Inflammatory macrophage (primary cell): ENCODE measurements at places on chromosomes 11 and 22.

- no peak for DNase-seq
Measured at GRCh38 chr11:117580866-117581265, 216.2 kb downstream of the DSCAML1 start.

- DNase-seq, result no peak
Measured at GRCh38 chr11:74493791-74494630, 487 bp upstream of the LIPT2 start.

DNA sequence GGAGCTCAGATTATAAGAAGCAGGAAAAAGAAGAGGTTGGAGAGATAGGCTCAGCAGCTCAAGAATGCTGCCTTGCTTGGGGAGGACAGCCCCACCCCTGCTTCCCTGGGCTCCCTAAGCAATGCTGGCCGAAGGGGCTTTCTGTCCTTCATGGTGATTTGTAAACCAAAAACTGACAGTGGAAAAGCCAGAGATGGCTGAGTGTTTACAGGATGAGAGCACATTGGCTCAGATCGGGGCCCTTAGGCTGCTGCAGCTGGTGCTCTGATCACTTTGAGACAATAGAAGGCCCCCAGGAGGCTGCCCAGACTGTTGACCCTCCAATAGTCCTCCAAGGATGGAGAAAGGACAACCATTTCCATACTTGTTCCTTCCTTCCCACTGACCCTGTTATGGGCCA is 28.8 kb upstream of the AMOTL1 start:
- no peak for DNase-seq

DNA sequence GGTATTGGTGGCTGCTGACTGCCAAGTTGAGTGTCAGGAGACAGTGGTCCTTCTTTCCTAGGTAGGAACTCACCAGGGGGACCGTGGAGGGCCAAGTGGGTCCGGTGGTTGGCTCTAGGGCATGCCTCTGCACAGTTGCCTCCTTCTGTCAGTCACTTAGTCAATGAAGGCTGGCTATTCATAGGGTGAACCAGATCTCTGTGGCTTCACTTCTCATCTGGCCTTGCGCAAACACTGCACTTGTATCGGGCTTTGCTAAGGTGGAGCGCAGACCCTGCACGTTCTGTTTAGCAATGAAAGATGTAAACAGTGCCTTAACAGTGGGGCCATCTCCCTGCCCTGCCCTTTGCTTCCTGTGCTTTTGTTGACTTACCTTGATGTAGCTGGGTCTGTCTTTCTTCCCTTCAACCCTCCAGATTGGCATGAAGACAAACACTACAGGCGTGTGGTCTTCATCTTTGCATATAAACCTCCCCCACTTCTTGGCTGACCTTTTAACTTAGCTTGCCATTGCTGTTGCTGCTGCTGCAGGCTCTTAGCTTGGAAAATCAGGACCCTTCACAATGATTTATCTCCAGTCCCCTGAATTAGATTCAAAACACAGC is 6.7 kb upstream of the SORL1-AS1 start:
- no peak for DNase-seq

GRCh38 chr11:19800714-19801519 is 88.3 kb downstream of the NAV2 start:
- no peak for DNase-seq

GRCh38 chr11:22337596-22338485 is at the start of gene SLC17A6:
TSS of gene SLC17A6 (plus strand) at chr11:22338381. CDS start at chr11:22338534, 153 bp downstream.
- DNase-seq, result peak; percentile 22

- no peak for DNase-seq
Measured at GRCh38 chr11:12692229-12693075, 18.2 kb downstream of the TEAD1 start.

DNA sequence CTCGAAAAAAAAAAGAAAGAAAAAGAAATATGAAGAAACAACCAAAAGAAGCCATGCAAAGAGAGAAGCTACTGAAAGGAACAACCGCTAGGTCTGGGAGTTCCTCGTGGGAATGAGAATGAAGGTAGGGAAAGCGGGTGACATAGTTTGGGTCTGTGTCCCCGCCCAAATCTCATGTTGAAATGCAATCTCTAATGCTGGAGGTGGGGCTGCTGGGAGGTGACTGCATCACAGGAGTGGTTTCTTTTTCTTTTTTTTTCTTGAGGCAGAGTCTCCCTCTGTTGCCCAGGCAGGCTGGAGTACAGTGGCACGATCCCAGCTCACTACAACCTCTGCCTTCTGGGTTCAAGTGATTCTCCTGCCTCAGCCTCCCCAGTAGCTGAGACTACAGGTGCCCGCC is 9.7 kb upstream of the TXN2 start:
- DNase-seq, result no peak

GRCh38 chr11:126711977-126712625 is 288.5 kb downstream of the KIRREL3 start:
- no peak for DNase-seq

DNA sequence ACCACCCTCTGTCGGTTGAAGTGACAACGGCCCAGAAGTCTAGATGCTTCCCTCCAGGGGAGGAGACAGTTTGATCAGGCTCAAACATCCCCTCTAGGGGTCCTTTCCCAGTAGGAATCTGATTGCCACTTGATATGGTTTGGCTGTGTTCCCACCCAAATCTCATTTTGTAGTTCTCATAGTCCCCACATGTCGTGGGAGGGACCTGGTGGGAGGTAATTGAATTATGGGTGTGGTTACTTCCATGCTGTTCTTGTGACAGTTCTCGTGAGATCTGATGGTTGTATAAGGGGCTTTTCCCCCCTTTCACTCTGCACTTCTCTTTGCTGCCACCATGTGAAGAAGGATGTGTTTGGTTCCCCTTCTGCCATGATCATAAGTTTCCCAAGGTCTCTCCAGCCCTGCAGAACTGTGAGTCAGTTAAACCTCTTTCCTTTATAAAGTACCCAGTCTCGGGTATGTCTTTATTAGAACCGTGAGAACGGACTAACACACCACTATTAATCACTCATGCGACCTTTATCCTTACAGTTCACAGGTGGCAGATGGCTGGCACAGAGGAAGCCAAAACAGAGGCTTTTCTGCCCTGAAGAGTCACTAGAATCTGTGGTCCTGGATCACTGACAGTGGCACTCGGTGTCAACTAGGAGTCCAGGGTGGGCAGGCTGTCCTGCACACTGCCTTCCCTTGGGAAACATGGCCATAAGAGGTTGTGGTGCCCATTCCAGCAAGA is 21.6 kb downstream of the ASPHD2 start:
- peak; percentile 14 for DNase-seq

- DNase-seq, result no peak
Measured at GRCh38 chr11:61626580-61627380, 45.9 kb upstream of the SYT7 start.

GRCh38 chr11:34395916-34396550 is 38.2 kb upstream of the ABTB2 start:
- DNase-seq, result no peak

DNA sequence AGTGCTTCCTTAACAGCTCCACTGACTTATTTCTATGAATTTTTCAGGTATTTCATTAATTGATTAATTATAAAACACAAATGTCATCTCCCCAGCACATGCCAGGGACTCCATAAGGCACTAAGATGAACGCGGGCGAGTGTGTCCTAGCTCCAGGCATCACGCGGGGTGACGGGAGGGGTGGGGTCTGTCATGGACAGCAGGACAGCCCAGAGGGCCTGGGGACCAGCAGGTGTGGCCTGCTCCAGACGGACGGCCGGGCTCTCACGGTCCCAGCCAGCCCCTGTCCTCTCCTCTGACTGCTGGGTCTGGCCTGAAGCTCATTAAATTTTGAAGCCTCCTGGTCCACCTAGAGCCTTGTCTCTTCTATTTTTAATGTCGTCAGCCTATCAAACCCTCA is 531.1 kb downstream of the BRD1 start:
- DNase-seq, result no peak

- DNase-seq, result no peak
Measured at GRCh38 chr11:69881467-69882269, 62.5 kb upstream of the FGF3 start.

- DNase-seq, result no peak
Measured at GRCh38 chr11:68004551-68005335, 846 bp upstream of the UNC93B1 start.

DNA sequence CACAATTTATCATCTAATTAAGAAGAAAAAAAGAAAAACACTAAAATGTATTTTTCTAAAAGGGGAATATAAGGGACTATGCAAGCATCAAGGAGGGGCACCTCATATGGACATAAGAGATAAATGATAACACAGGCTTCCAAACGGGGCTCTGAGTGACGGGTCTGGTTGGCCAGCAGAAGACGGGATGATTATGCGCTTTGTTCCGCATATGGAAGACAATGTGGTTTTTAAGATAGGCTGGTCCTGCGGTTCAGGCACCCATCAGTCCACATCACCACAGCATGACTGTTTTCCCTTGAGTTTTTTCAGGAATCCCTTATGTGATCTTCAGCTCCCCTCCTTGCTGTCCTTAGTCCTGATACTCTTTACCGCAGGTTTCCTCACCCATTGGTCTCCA is 404.6 kb downstream of the OPCML start:
- DNase-seq, result no peak

GRCh38 chr11:72189455-72190250 is 2.3 kb upstream of the FOLR1 start:
- DNase-seq, result no peak

DNA sequence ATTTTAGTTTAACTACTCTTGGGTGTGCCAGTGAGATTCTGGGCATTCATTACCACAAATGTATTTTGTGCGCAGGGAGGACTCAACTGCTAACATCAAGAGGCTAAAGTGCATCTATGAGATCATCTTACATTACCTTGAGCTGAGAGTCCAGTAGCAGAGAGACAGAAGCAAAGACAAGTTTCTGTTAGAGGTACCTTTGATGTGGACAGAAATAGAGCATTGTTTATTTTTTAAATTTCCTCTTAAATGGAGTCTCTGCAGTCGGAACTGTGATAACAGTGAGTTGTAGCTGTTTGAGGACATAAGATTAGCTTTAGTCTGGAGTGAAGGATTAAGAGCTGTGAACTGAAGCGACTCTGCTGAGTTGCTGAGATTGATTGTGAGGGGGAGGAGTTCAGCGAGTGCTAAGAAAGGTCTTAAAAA is 297.0 kb downstream of the CADM1 start:
- no peak for DNase-seq

DNA sequence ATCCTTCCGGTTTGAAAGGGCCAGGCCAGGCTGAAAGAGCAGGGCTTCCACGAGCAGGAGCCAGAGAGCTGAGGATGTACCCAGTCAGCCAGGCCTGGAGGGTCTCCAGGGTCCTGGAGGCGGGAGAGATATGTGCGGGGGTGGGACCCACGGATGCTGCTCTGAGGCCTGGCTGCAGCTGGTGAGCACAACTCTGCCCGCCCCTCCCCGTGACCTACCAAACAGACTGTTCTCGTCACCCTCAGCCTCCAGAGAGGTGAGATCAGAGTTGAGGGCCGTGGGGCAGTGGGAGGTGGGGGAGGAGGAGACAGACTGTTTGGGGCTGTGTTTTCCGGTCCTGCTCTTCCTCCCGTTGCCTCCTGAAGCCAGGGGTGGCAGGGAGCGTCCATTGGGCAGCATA is 42.2 kb downstream of the TRIOBP start:
- peak; percentile 64 for DNase-seq

- DNase-seq, result no peak
Measured at GRCh38 chr11:72773291-72773690, 20.6 kb downstream of the STARD10 start.

- no peak for DNase-seq
Measured at GRCh38 chr11:23399995-23400394, 539.7 kb upstream of the CCDC179 start.

GRCh38 chr11:33564856-33565453 is 135.7 kb downstream of the C11orf91 start:
- DNase-seq, result no peak

GRCh38 chr22:38460426-38460840 is 5.4 kb upstream of the KCNJ4 start:
- DNase-seq, result no peak
